Stimulated activated CD4-positive, alpha-beta T cell treated with anti-CD3 and anti-CD28 coated beads, Interleukin-1b, Interleukin-23, amount 100 ng/mL, for 4 hours (primary cell): ENCODE measurements at places on chromosomes 12 and 14.

DNA sequence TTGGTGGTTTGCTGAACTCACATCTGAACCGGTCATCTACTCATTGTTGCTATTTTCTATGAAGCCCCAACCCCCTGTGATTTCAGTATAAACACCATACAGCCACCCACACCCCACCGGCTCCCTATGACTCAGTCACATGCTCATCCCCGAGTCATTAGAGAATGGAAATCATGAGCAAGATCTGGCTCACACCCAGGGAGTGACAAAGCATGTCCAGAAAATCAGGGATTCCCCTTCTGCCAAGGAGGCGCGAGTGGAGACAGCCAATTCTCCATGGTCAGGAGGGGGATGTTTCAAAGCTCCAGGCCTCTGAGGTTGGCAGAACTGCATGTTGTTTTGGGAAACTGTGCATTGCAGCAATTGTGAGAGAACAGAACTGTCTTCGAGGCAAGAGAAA lies 657.5 kb upstream of the TBX3 start:
- DNase-seq: no peak

GRCh38 chr12:49208676-49209075 lies 19.8 kb upstream of the TUBA1A start:
- no peak for DNase-seq

DNA sequence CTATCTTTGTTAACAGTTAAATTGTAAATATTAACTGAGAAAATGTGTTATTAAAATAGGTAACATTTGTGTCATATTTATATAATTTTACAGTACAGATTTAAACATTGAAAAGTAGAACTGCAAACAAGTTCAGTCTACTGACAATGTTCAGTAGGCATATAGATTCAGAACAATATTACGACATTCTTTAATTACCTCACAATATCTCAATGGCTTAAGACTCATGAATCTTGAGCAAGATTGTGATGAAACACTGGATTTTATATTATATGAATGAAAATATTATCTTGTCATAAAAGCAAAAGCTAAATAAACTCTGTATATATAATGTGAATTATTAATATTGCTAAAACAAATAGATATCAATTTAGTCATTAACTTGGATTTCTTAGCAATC lies 194.9 kb downstream of the ADAMTS20 start:
- no peak for DNase-seq

DNA sequence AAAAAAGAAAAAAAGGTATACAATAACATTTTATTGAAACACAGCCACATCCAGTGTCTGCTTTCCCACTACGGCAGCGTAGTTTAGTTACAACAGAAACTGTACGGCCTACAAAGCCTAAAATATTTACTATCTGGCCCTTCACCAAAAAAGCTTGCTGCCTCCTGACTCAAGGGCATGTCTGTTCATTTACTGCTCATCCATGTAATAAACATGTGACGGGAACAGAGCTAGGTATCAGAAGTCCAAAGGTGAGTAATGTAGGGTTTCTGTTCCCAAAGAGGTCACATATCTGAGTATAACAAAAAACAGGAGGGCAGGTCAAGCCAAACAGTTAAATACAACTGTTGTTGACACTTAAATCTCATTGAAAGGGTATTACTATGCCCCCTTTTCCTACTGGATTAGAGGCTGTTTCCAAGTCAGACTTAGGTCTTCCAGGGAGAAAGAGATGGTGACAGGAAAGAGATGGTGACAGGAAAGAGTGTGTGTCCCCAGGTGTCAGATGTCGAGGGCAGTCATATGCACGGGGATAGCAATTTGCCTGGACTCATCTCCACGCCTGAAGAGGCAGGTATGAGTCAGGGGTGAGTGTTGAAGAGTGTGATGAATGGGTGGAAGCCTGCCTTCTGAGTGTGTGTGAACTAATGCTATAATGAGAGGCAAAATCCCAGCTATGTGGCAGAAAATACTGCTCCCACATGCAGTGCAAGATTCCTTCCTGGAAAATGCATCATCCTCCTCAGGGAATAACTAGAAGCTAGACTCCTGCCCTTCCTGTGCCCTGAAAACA lies 77.7 kb downstream of the MAP3K9 start:
- DNase-seq: no peak

DNA sequence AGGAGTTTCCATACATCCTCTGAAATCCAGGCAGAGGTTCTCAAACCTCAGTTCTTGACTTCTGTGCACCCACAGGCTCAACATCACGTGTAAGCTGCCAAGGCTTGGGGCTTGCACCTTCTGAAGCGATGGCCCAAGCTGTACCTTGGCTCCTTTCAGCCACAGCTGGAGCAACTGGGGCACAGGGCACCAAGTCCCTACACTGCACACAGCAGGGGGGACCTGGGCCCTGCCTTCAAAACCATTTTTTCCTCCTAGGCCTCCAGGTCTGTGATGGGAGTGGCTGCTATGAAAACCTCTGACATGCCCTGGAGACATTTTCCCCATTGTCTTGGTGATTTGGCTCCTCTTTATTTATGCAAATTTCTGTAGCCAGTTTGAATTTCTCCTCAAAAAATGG lies 10.6 kb downstream of the AREL1 start:
- DNase-seq: no peak

DNA sequence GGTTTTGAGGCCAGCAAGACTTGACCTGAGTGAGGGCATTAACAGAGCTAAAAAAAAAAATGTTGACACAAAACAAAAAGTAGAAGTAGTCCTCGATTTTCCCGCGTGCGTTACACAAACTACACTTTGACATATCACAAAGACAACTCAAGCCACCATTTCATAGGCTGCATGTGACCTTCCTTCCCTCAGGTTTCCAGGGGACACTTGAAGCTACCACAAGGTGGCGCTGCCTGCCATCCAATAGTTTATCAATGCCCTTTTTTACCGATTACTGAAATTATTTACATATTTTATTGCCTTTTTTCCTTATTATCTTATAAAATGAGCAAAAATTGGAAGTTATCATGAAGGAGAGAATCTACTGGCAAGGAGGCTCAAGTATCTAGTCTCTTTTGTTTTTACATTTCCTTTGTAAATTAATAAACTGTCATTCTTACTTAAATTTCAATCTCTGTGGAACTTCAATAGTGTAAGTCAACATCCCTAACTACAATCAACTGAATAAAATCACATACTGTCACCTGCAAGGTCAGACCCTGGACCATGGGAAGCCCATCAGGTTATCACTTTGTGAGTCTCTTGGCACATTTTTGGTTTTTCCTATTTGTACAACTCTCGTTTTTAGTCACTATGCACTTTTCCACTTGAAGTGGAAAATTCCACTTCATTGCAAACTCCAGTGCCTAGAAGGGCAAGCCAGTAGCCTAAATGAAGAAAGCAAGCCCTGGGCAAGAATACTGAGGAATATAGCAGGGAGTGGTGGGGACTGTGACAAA lies 84.6 kb upstream of the CPSF6 start:
- DNase-seq: peak; percentile 74

- DNase-seq: no peak
Measured at GRCh38 chr12:29614694-29615325, 117.3 kb upstream of the OVCH1 start.

- DNase-seq: no peak
Measured at GRCh38 chr12:34033628-34034296, 11.5 kb downstream of the ALG10 start.

DNA sequence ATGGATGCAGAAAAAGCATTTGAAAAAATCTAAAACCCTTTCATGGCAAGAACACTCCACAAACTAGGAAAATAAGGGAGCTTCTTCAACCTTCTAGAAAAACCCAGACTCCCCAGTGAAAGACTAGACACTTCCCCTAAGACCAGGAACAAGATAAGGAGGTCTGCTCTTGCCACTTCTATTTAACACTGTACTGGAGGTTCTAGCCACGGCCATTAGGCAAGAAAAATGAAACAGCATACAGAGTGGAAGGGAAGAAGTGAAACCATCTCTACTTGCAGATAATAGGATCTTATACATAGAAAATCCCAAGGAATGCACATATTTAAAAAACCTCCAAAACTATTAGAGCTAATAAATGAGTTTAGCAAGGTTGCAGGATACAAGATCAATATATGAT lies 42.3 kb downstream of the CHGA start:
- no peak for DNase-seq

DNA sequence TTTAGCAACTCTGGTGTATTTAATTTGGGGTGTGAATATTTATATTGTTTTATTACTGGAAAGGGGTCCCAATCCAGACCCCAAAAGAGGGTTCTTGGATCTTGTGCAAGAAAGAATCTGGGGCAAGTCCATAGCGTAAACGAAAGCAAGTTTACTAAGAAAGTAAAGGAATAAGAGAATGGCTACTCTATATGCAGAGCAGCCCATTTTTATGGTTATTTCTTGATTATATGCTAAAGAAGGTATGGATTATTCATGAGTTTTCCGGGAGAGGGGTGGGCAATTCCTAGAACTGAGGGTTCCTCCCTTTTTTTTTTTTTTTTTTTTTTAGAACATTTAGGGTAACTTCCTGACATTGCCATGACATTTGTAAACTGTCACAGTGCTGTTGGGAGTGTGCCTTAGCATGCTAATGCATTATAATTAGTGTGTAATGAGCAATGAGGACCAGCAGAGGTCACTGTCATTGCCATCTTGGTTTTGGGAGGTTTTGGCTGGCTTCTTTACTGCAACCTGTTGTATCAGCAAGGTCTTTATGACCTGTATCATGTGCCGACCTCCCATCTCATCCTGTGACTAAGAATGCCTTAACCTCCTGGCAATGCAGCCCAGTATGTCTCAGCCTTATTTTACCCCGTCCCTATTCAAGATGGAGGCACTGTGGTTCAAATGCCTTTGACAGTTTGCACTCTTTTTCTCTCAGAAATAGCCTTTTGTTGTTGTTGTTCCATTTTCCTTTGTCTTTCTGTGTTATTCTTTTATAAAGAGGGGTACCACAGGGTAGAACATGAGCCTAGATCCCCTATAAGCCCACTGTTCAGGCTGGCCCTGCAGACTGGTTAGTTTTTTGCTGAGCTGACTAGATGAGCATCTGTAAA lies 75.5 kb upstream of the DCD start:
- peak; percentile 24 for DNase-seq

GRCh38 chr12:47078086-47078395 lies 1.4 kb upstream of the PCED1B start:
- DNase-seq: no peak

GRCh38 chr12:31387466-31387865 lies 61.5 kb upstream of the SINHCAF start:
- DNase-seq: no peak

DNA sequence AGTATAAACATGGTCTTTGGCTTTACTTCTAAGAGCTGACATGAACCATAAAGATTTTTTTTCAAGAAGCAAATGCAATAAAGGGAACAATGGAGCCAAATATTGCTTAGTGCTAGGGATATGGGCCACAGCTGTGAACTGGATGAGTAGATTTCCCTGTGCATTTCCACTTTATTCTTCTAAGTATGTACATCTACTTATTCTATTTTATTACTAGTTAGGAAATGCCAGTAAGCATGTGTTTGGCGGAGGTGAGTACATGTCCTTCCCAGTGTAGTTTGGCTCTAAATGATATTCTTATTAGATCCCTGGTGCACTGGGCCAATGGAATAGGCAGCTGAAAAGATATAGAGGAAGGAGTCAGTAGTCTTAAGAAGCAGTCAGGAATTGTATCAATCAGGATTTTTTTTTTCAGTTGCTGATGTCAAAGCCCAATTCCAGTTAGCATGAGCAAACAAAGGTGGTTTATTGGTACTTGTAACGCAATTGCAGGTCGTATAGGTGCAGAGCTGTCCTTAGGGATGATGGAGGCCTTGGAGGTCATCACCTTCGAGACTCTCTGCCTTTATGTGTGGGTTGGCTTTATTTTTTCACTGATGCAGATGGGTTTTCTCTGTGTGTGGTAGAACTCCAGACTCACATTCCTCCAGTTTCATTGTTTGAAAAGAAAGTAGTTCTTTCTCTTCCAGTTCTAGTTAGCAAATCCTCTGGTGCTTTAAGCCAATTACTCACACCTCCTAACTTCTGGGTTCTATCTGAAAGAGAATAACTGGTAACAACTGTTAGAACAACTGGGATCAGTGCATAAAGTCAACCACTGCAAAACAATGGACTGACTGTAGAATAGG lies 139.0 kb upstream of the LRIG3 start:
- no peak for DNase-seq

DNA sequence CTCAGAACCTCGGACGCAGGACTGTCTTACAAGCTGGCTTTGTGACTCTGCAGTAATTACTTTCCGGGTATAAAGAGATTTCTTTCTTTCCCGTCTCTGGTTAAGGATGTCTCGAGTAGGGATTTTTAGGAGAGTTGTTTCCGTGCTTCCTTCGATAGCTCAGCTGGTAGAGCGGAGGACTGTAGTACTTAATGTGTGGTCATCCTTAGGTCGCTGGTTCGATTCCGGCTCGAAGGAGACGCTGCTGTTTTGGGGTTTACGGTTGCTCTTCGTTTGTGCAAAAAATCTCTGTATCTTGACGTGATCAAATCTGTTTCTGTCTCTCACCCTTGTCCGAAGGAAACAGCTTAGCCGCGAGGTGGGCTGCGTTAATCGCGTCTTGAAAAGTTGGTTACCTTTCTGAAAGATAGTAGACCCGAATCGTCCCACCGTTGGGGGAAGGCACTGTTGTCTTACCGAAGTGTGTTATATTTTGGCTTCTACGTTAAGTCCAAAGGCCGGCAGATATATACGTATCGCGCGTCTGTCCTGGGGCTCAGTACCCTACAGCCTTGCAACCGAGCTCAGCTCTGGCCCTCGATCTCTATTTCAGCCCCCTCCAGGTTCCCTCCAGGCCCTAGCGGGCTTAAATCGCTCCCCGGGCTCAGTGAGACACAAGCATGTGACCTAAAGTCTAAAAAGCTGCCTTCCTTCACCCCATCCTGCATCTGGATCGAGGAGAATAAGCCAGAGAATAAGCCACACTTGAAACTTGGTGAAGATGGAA lies 1.1 kb upstream of the RNASE4 start:
- peak; percentile 75 for DNase-seq

GRCh38 chr12:70243510-70244371 lies 508 bp downstream of the CNOT2 start:
- peak; percentile 56 for DNase-seq

- DNase-seq: no peak
Measured at GRCh38 chr14:20855652-20856291, 35.4 kb upstream of the RNASE3 start.

DNA sequence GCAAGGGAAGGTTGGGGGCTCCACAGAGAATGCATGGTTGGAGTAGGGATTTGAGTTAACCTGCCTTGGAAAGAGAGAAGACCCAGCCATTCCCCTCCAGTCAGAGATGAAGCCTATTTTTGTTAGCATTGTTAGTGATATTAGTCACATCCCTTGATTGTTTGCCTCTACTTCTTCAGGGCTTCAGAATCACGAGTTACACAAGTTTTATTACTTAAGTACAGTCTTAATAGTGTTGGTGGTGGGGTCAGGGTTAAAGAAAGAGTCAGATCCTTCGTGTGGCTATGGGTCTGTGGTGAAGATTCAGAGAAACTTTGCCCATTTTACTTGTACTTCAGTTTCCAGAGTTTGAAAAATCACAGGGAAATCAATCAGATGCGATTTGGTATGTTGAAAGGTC lies 363.1 kb downstream of the LRIG3 start:
- no peak for DNase-seq

DNA sequence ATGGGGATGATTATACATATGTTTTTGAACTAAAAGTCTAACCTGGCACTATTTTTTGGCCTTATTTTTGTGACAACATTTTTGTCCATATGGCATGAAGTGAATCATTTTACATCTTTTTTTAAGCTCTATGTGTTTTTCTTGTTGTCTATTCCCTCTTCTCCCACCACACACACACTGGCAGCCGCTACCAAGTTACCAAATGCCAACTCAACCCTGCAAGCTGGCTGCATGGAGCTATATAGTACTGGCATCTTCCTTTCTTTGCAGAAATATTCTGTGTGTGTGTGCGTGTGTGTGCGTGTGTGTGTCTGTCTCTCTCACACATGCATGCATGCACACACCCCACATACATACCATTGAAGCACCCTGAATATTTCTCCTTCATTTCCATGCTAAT lies 278.9 kb upstream of the SOX5 start:
- no peak for DNase-seq

GRCh38 chr12:1542599-1542998 lies 51.8 kb downstream of the FBXL14 start:
- no peak for DNase-seq
